ENCODE measurements at places on chromosomes 3 and 15. TPM values are rescaled to one million over a fixed set of nuclear protein-coding genes. Genes with fewer than 3 reads are reported as not detected.

DNA sequence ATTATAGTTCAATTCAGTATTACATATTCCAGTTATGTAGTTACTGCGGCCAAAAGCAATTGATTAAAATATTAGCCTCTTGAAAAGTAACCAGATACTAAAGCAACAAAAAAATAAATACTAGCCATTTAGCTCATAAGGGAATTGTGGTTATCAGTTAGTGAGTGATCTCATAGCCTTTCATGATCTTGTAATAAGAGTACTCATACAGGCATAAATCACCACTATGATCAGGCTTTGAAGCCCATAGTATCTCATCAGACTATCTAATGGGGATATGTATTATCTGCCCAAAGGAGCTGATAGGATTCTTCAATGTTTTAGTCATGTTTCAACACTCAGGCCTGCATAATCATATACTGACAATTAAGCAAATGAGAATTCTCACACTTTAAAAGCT lies 184.1 kb upstream of the CCDC54 start:
- no peak for DNase-seq

DNA sequence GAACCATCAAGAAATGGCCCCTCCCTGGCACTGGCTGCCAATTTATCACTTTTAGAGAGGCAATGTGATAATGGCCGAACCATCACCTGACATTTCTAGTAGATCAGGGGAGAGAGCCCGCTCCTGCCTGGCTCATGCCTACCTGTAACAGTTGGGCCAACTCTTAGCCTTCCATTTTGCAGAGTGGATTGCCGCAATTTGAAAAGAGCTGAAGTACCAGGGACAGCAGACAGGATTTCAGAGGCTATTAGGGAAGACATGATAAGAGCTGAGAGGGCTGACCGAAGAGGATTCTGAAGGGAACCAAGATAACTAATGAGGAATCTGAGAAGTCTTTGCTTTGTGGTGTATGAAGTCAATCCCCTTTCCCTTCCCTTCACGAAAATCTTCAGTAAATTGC lies 121.2 kb upstream of the ANKRD28 start:
- no peak for DNase-seq

- DNase-seq: no peak
Observed at GRCh38 chr3:53478921-53479664, 15.3 kb upstream of the CACNA1D start.

DNA sequence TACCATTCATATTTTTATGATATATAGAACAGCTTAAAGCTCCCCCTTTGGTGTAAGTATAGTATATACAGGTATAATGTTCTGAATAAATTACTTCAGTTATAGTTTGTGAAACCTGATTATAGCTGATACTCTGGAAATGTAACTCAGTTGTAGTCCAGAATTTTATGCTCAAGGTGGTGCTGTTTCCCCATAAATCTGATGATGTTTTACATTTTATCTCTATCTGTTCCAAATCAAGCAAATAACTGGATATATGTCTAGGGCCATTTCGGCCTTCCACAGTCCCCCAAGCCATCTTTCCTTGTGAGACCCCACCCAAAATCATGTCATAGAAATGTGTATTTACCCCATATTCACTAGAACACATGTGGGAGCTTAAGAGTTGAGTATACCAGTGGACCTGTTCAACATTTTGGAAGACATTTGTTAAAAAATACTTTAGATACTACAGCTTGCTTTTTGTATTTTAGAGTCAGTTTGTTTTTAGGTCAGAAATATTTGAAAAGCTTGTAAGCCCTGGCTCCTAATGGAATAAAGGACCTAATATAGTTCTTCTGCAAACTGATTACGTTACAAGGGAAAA lies 107.1 kb downstream of the ATG7 start:
- DNase-seq: no peak

GRCh38 chr15:60667190-60667868 lies 188.4 kb upstream of the ICE2 start:
- DNase-seq: no peak

GRCh38 chr15:52154896-52155865 lies 36.0 kb downstream of the GNB5 start:
- no peak for DNase-seq

DNA sequence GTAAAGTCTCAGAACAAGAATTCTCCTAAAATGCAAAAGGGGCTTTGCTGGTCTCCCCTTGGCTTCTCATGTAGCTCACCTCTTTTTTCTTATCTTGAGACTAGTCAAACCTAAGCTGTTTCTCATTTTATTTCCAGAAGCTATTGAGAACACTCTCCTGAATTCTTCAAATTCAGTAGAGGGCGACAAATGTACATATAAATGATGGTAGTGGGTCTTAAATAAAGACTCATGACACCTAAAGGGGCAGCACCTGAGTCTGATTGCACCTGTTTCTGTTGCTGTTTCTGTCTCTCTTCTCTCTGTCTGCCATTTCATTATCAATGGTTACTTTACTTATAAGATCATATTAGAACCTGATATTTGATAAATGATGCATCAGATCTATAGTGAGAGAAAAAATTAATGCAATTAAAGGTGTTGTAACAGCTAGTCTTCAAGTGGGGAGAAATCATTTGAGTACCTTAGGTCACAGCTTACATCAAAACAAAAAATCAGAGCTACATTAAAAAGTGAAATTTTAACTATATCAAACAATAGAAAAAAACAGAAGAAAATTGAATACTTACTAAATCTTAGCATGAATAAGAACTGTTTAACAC lies 7.0 kb downstream of the ADIPOQ start:
- no peak for DNase-seq

GRCh38 chr15:93173369-93173768 lies 84.4 kb upstream of the RGMA start:
- DNase-seq: no peak

GRCh38 chr3:50971487-50971924 lies 296.8 kb downstream of the DOCK3 start:
- DNase-seq: peak; percentile 36

- no peak for DNase-seq
Observed at GRCh38 chr3:108998436-108998835, 44.8 kb upstream of the GUCA1C start.

GRCh38 chr3:17852217-17852616 lies 109.8 kb upstream of the TBC1D5 start:
- no peak for DNase-seq

The NOX5 gene
- not detected for total RNA-seq

The PKM gene
- 2,397 TPM for total RNA-seq

The ABTB1 gene
- total RNA-seq: 4.7 TPM

The SERINC4 gene
- 0.08 TPM for total RNA-seq

The NEK4 gene
- total RNA-seq: 36.9 TPM

The REC114 gene
- not detected for total RNA-seq

Data from activated T-cell treated with anti-CD3 and anti-CD28 coated beads, Interleukin-2, amount 50 U/mL, for 4 hours (primary cell).